ENCODE measurements at places on chromosomes 2 and 18.

GRCh38 chr2:205656941-205657340, 25.4 kb upstream of the NRP2 start:
- DNase-seq: no peak

GRCh38 chr2:157900684-157901083, 24.6 kb upstream of the ACVR1 start:
- DNase-seq: no peak

DNA sequence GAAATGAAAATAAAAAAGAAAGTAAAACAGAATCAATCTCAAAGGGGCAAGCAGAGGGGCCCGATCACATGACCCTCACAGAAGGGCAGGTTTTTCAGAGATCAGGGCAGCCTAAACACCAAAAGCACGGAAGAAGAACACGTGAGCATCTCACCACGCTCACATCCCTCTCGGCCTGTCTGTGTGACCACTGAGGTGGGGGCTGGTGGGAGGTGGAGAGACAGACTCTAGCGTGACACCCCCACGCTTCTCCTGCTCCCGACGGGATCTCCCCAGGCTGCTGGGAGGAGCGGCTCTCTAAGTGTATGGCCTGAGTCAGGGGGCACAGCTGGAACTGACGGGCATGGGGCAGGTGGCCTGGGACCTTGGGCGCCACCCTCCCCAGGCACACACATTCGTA, 23.5 kb upstream of the MTERF4 start:
- DNase-seq: no peak

DNA sequence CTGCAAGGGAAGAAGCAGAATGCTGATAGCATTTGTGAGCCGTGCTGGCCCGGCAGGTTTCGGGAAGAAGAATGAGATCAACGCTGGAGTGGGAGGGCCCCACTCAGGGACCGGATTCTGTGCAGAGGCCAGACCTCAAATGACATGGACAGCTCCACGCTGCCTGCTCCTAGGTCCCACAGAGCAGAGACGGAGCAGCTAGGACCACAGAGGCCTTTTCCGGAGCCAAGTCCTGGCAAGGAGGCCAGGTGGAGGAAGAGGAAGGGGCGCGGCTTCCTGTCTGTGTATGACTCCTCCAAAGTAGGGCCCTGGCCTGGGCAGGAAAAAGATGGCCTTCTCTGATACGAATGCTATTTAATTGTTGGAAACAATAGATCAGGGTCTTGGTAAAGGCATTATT, 139.9 kb downstream of the LRRC30 start:
- DNase-seq: no peak

GRCh38 chr18:24381126-24381525, 16.5 kb downstream of the OSBPL1A start:
- DNase-seq: no peak

GRCh38 chr2:171726847-171727450, 39.7 kb downstream of the DYNC1I2 start:
- DNase-seq: no peak

GRCh38 chr2:20050646-20051531, 539 bp downstream of the LAPTM4A start:
- DNase-seq: peak; percentile 17

- DNase-seq: no peak
Observed at GRCh38 chr2:58856100-58856499, 615.0 kb upstream of the FANCL start.

- DNase-seq: peak; percentile 86
Observed at GRCh38 chr2:58194458-58194857, 46.7 kb downstream of the FANCL start.

DNA sequence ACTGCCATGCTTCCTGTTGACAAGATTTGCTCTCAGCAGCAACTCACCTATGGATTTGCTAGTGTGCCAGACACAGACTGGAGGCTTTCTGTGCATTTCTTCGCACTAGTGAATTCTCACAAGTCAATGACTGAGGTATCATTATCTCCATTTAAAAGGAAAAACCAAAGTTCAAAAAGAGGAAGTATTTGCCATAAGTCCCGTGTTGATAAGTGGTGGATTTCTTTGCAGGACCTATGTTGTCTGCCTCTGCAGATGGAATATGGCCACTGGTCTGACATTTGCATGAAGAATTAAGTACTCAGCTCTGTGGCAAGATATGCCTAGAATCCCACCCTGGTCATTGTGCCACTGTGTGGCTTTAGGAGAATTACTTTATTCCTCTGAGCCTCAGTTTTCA, 299.6 kb downstream of the PAX3 start:
- DNase-seq: no peak

DNA sequence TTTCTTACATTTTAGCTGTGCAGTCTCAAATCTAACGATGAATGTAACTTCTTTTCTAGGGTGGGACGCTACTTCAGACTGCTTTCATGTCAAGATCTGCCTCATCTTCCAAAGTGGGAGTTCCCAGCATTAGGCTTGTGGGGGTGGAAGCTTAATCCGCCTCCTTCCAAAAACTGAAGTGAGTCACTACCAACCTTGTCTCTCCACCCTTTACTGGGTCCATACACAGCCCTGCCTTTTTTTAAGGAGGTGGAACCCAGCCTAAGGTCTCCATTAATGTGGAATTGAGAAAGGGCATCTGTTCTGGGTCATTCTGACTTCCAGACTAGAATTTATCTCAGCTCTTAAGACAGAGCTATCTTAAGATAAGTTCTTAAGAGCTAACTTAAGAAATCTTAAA, 42.0 kb upstream of the NFE2L2 start:
- no peak for DNase-seq

DNA sequence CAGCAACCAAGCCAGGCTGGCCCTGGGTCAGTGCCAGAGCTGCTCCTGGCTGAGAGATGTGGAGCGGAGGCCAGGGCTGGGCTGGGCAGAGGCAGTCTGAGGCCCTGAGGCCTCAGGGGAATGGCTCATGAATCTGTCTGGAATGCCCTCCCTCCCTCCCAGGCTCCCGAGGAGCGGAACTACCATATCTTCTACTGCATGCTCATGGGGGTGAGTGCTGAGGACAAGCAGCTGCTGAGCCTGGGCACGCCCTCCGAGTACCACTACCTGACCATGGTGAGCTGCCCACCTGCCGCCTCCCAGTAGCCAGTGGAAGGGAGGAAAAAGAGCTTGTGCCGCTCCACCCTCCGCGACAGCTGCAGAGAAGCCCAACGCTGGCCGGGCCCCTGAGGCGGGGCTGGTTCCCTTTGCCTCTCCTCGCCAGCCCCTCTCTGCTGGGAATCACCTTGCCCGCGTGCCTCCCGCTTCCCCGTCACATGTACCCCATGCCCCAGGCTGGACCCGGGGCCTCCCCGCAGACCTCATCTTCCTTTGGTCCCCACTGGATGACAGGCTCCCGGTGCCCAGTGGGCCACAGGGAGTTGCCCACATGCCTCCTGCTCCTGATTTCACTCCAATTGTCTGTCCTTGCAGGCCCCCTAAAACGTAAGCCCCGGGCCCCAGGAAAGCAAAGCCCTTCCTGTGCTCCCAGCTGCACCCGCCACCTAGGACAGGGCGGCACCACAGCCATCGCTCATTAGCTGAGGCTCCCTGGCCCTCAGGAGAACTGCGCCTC, 41.1 kb downstream of the MYO7B start:
- DNase-seq: no peak

DNA sequence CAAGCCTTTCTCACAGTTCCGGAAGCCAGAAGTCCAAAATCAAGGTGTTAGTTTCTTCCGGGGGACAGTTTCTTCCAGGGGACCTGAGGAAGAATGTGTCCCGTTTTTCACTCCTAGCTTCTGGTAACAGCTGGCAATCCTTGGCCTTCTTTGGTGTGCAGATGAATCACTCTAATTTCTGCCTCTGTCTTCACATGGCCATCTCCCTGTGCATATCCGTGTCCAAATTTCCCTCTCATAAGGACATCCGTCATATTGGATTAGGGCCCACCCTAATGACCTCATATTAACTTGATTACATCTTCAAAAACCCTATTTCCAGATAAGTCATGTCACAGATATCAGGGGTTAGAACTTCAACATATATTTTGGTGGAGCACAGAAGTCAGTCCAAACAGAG, 141.4 kb downstream of the ZEB2 start:
- DNase-seq: no peak

DNA sequence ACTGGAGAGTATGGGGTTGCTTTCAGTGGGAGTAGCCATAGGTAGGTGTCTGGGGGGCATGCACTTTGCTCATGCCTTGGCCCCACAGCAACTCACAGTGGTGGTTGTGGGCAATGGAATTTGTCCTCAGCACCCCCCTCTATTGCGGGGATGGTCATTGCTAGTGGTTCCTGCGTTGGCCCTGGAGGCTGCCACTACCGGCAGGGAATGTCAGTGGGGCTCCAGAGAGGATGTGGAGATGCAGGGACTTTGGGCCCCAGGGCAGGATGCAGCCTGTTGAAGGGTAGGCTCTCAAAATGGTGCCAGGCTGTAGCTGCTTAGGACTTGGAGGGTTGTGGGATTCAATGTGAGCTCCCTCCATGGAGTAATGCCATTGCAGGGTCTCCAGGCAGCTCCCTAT, 125.0 kb downstream of the XRCC5 start:
- no peak for DNase-seq

GRCh38 chr18:62452280-62452831, 70.5 kb upstream of the ZCCHC2 start:
- no peak for DNase-seq

DNA sequence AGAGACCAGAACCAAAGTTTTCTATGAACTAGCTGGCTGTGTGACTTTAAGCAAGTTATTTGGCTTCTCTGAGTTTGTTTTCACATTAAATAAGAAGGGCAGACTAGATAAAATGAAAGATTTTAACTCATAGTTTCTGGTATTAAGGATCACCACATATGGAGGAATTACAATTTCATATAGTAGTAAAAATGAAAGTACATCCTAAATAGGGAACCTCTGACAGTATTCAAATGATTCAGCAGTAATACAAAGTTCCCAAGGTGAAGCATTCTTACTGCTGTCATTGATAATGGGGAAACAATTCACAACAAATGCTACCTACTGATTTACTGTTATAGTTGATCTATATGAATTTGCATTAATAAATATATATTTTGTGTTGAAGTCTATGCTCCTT, 170.3 kb upstream of the VRK2 start:
- no peak for DNase-seq

All from SHP77 (cell line).